K562 (cell line): ENCODE measurements at places on chromosomes 3 and 15. TPM values are rescaled to one million over a fixed set of nuclear protein-coding genes. Genes with fewer than 3 reads are reported as not detected.

Gene LRRC49
- not detected in 2 replicates for total RNA-seq

Gene ANKRD34C
- total RNA-seq: not detected in 2 replicates

Gene ACKR4
- not detected in 2 replicates for total RNA-seq

DNA sequence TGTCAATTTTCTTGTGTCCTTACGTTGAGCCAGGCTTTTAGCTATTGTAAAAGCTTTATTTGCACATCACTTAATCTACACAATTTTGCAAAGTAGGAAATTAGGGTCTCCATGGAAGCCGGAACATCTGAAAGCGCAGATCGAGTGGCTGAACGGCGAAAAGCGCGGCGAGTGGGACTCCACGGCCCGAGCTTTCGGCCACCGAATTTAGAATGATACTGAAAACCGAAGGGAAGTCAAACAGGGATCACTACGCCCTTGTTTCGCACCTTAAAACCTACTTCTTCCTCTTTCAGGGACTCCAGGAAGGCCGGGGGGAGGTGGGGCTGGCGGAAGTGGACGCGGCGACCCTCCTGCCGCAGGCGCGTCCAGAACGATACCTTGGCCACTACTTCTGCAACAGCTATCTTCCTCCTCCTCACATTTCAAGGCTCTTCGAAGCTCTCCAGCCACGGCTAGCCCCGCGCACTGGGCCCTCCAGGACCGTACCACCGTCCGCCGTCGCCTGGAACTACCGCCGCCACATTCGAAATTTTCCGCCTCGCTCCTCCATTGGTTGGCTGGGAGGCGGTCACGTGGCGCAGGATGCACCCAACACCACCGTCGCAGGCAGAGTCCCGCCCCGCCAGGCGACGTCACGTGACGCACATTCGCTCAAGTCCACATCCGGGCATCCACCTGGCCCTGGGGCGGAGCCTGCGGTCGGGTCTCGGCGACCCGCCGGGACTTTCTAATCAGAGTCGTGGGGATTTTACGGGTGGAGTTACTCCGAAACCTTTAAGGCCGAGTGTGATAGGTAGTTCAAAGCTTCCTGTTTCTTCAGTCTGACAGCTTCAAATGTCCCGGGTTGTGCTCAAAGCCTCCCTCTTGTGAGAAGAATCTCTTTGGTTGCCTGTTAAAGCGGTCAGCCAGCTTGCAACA, at the start of gene SGO1:
Gene SGO1 (minus strand): TSS at position 528 of the 921 bp plus-strand sequence. CDS start 2,179 bp downstream, outside the sequence.
- H3K4me3 ChIP-seq: peak within 1 kb of the TSS; percentile 61
- H3K27ac ChIP-seq: peak within 1 kb of the TSS; percentile 94
- H3K36me3 ChIP-seq: peaks cover 25% of the 10 kb centered on the region
- DNase-seq: peak; percentile 99
- no peaks in the 10 kb centered on the region for H3K27me3 ChIP-seq
- H3K4me1 ChIP-seq: peaks cover 8% of the 10 kb centered on the region; the same call in 2 of the 3 replicates

DNA sequence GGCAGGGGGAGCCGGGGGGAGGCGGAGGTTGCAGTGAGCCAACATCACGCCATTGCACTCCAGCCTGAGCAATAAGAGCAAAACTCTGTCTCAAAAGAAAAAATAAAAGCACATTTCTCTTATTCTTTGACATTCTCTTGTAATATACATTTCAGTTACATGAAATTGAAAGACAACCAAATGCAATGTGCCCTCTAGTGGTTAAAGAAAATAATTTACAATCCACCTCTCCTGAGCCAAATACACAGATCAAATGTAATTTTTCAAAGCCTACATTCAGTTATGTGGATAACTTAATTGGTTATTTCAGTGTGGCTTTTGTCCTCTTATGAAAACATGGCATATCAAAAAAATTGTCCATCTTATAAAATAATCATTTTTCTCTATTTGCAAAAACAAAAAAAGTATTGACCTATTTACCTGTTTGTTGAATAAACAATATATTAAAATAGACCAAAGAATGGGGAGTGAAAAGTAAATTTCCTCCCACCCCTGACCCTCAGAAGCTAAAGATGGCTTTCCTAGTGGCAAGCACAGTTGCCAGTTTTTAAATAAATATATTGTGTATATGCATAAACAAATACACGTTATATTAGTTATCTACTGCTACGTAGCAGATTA, 14.2 kb upstream of the U2SURP start:
- H3K27me3 ChIP-seq: no peaks in the 10 kb centered on the region
- H3K4me3 ChIP-seq: no peak overlapping the region
- no peaks in the 10 kb centered on the region for H3K36me3 ChIP-seq
- no peaks in the 10 kb centered on the region; the same call in 1 of the 2 replicates for H3K4me1 ChIP-seq
- H3K27ac ChIP-seq: no peak overlapping the region

- DNase-seq: no peak
- H3K4me3 ChIP-seq: no peak overlapping the region
- H3K27ac ChIP-seq: no peak overlapping the region
- H3K27me3 ChIP-seq: no peaks in the 10 kb centered on the region
Observed at GRCh38 chr3:190519886-190520285, 6.0 kb downstream of the IL1RAP start.
